ENCODE measurements at places on chromosomes 3 and 15.
A peak's percentile ranks its signal among the peaks of the same experiment; 100 is the strongest.

GRCh38 chr3:38029400-38030125 lies at the start of gene PLCD1:
PLCD1 (minus strand) TSS chr3:38029642; CDS start chr3:38029539, 103 bp downstream.
- DNase-seq: peak; percentile 45

- no peak for DNase-seq
These were observed 108.0 kb downstream of the SNRPN start for GRCh38 chr15:25062551-25063430.

DNA sequence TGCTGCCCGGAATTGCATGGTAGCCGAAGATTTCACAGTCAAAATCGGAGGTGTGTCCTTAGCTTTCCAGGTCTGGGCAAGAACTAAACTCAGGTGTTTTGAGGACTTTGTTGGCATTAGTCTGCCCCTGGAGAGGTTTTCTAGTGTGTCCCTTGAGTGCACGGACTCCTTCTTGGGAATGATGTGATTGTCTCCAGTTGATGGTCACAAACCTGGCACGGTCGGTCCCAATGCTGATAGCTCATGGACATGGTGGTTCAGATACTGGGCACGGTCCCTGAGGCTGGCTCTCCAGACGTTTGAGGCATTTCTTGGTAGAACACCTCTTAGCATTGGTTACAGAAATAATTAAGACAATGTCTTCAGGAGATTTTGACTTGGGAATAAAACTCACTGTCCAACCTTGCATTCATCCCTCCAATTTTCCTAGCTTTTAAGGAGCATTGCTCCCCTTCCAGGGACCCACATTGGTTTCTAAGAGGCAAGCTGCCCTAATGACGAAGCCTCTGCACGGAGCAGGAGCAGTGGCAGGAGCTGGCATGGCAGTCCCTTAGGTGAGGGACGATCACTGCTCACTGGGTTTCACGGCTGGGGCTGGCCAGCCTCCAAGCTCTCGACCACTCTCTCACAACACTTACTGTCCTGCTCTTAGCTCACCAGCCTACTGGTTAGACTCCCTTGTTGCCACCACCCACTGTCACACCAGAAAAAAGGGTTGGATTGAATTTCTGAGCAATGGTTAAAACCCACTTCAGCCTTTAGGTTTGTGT lies 68.1 kb downstream of the PGPEP1L start:
- no peak for DNase-seq

DNA sequence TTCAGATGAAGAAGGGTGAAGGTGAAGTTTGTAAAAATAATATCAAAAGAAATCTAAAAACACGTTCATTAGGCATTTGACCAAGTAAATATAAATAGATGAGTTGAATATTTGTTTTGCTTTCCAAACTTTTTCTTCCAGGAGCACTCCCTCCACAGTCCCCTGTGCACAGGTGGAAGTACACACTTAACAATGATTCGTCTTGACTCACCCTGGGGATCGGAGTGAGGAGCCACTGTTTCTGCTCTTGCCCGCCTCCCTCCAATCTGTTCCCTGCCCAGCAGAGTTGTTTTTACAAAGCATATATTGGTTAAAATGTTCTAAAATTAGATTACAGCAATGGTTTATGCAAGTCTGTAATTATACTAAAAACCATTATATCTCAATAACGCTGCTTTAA lies 175.1 kb downstream of the PTPRG start:
- DNase-seq: no peak

GRCh38 chr3:9135930-9136525 lies 113.4 kb downstream of the SRGAP3 start:
- DNase-seq: no peak

DNA sequence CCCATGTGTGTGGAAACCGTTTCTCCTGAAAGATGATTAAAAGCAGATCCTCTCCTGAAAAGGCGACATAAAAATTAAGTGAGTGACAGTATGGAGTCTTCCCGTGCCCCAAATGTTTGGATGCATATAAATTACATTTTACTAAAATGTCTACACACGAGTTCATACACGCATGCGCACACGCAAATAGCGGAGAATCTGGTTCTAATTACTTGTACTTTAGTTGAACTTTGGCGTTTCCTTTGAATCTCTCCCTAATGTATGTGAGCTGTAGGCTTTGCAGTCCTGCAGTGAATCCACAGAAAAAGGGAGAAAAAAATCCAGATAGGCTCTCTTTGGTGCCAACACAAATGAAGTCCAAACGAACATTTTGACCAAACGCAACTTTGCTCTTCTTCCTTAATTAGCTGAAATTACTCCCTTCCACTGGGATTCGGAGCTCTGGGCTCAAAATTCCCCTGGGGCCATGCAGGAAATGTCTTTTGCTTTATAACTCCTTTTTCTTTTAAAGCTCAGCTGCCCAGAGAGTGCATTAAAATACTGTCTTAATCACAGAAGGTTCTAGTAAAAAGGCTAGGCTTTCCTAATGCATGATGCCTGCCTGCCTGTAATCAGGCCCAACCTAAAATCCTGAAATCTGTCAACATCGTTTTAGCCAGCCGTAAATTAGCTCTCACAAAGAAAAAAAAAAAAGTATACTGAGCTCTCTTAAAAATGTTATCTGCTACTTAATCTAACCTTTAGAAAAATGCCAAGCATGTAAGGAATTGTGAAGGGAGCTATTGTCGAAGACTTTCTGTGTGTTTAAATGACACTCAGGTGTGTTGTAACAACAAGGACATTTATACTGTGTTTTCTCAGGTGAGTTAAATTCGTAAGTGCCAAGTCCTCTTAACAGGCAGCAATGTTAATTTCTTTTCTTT lies 26.2 kb downstream of the RARB start:
- DNase-seq: no peak

GRCh38 chr3:189013224-189013888 lies 158.4 kb upstream of the TPRG1 start:
- DNase-seq: no peak

- no peak for DNase-seq
These were observed 286.3 kb downstream of the FAM43A start for GRCh38 chr3:194971965-194972364.

- no peak for DNase-seq
These were observed 485.7 kb upstream of the ZNF385D start for GRCh38 chr3:22236490-22237270.

DNA sequence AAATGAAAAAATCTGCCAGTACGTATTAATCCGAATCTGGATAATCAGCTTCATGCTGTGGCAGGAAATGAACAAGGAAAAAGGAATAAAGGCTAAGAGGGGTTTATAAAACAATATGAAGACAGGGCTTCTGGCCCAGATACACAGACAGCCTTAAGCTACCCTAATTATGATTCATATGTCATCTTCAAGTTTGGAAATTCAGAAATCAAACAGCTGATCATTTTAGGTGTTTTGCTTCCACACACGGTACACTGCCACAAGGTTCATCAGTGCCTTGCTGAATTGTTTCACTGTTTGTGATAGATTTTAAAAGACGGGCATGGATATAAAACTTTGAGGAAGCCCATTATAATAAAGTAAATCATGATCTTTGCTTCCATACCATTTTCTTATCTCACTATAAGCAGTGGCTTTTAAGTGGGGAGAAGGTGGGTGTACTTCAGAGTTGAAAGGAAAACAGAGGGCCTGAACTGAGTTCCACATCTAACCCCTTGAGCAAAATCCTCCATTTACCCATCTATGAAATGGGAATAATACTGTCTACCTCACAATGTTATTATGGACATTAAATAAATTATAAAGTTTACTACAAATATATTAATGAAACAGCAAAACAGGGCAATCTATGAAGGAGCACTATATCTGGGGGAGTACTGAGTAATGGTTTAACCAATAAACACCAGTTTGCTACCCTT lies 15.7 kb downstream of the GTPBP8 start:
- no peak for DNase-seq

DNA sequence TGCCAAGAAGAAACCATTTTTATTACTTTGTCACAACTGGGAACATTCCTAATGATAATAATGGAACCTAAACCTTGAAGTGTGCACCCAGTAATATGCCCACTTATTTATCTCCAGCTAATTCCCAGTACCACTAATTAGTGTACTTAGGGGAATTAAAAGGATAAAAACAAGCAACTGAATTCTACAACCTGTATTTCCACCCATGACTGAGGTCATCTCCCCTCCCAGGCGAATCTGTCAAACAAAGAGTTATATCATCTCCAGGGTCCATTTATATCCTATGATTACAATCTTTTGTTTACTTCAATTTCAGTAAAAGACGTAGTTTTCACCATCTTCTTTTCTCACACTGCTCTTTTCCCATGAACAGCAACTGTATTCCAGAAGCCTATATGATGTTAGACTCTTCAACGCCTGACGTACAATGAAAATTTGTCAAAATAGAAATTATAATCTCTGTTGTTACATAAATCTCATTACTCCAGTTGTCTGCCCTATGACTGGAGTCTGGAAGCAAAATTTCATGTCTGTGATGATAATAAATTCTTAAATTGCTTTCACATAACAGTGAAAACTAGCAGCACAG lies 177.6 kb downstream of the GOLIM4 start:
- no peak for DNase-seq

DNA sequence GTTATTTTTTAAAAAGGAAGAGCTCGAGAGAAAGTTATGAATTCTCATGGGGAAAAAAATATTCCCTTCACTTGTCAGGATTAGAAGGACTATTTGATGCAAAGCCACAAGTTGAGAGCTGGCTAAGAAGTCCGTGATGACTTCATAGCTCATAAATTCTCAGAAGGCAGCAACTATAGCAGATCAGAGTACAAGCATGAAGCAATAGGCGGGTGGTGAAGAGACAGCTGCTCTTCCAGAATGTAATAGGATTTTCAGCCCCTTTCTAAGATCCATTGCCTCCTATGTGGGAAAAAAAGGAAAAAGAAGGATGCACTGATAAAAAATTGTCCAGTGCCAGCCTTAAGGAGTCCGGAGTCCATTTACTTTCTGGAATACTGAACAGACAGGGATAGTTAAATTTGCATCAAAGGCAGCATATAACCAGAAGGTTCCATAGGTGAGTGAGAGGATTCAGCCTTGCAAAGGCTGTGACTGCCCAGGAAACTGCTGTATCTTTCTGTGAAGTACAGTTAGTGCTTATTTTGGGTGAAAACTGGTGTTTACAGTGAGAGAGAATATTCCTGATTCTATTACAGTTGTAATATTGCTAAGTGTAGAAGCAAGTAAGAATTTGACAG lies 929.5 kb upstream of the ALCAM start:
- no peak for DNase-seq

DNA sequence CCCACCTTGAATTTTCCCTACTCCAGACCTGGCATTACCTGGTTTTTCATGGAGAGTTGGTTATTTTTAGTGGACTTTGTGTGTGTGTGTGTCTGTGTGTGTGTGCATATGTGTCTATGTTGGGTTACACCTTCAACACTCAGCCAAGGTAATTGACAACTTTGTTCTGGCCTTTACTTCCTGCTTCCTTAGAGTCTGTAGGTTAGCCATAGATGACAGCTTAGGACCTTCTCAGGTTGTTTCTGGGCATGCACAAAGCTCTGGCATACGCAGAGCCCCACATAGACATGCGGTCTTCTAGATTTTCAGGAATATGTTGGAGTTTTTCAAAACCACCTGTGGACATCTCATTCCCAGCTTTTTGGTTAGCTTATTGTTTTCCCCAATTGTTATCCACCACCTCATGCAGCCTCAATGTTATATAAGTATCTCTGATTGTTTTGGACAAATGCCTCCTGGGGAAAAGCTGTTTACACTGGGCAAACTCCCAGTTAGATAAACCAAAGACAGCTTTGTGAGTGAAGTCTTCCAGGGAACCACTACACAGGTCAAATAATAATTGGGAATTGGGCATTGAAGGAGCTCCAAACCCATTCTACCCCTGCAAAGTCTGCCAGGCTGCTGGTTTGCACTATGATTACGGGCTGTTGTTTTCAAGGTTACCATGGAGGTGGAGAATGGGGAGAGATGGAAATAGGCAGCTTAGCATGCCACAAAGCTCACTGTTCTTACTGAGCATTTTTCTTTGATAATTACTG lies 201.2 kb downstream of the ADAMTSL3 start:
- no peak for DNase-seq

- no peak for DNase-seq
These were observed 9.3 kb downstream of the FAH start for GRCh38 chr15:80162059-80162554.

- no peak for DNase-seq
These were observed 33.0 kb upstream of the KLF13 start for GRCh38 chr15:31293655-31294054.

GRCh38 chr15:41671656-41672648 lies 11.7 kb downstream of the MGA start:
- no peak for DNase-seq

- DNase-seq: no peak
These were observed 61.6 kb upstream of the ACAN start for GRCh38 chr15:88741671-88742070.

DNA sequence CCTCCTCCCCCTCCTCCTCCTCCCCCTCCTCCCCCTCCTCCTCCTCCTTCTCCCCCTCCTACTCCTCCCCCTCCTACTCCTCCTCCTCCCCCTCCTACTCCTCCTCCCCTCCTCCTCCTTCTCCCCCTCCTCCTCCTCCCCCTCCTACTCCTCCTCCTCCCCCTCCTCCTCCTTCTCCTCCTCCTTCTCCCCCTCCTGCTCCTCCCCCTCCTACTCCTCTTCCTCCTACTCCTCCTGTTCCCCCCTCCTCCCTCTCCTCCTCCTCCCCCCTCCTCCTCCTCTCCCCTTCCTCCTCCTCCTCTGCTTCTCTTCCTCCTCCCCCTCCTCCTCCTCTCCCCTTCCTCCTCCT lies 17.1 kb upstream of the EPHB3 start:
- DNase-seq: no peak

Data from T-helper 9 cell (primary cell).